Right hindlimb (tissue), 1 donor: ENCODE measurements at places on chromosomes 16 and 17.

GRCh38 chr17:65294181-65294719 lies 157.1 kb downstream of the RGS9 start:
- DNase-seq = peak; percentile 61

- no peak for DNase-seq
Measured at GRCh38 chr16:57223057-57223456, 22.0 kb upstream of the ARL2BP start.

GRCh38 chr16:6957681-6958080 lies 375.0 kb upstream of the RBFOX1 start:
- DNase-seq = no peak

- no peak for DNase-seq
Measured at GRCh38 chr17:66654764-66655163, 180.2 kb upstream of the CACNG5 start.

- peak; percentile 41 for DNase-seq
Measured at GRCh38 chr16:68202091-68202519, 33.8 kb downstream of the ESRP2 start.

DNA sequence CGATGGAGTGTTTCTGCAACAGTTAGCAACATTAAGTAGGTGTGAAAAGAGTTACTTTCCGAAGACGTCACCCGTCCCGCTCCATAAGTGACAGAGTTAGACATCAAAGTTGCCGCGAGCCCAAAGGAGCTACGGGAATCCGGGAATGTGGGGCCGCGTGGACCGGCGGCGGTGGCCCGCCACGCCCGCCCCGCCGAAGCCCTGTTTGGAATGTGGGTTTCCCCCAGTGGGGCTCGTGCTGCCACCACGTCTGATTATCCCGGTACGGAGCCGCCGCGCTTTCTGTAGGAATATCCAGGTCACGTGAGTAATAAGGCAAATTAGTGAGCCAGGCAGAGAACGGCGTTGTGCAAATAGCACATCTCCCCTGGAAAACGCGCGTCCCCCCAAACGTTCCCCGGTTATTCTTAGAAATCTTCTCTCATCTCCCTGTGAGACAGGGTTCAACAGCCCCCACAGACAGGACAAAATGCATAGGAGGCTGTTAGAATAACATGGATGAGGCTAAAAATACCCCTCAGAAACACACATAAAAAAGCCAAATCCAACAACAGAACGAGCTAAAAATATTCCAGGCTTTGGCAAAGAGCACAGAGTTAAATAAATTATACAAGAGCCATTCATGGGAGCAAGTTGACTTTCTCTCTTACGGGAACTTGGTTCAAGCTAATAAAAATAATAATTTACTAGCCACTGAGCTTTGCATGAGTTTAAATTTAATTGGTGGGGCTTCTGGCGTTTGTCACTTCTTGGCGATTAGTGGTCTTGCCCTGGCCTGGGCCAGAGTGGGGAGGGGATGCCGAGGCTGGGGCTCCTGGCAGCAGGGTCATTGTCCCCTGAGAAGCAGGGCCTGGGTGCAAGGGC lies 8.6 kb downstream of the BAHCC1 start:
- DNase-seq = peak; percentile 70

GRCh38 chr17:67378454-67379250 lies 1.6 kb downstream of the PITPNC1 start:
- DNase-seq = peak; percentile 86

- peak; percentile 50 for DNase-seq
Measured at GRCh38 chr16:75764154-75764768, 38.0 kb upstream of the CPHXL start.

DNA sequence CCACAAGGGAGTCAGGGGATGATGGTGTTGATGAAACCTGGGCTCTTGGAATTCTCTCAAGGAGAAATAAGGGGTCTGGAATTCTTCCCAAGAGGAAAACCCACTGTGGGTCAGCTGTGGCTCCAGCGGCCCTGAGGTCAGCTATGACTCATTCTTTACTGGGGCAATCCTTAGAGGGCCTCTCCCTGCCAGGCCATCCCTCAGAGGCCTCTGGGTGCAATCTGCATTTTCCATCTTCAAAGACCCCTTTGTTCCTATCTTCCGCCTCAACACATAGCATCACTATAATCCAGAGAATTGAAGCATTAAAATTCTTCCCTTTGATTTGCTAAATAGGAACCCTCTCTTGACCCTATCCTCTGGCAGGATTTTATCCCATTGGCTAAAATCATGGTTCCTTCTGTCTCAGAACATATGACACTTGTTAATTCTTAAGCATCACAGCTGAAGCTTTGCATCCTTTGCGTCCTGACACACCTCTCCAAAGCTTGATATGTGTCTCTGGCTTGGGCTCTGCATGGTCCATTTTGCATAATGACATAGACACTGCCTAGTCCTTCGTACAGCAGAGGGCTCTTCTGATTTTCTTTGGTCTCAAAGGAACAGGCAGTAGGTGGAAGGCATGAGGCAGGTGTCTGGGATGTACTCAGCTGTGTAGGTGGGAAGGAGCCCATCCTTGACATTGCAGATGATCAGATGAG lies 4.4 kb upstream of the KRT37 start:
- DNase-seq = no peak

GRCh38 chr17:56708220-56708558 lies 114.7 kb downstream of the NOG start:
- no peak for DNase-seq

- DNase-seq = no peak
Measured at GRCh38 chr17:36913132-36913531, 24.1 kb upstream of the LHX1 start.

- no peak for DNase-seq
Measured at GRCh38 chr17:28796062-28796461, 46.5 kb downstream of the FAM222B start.

DNA sequence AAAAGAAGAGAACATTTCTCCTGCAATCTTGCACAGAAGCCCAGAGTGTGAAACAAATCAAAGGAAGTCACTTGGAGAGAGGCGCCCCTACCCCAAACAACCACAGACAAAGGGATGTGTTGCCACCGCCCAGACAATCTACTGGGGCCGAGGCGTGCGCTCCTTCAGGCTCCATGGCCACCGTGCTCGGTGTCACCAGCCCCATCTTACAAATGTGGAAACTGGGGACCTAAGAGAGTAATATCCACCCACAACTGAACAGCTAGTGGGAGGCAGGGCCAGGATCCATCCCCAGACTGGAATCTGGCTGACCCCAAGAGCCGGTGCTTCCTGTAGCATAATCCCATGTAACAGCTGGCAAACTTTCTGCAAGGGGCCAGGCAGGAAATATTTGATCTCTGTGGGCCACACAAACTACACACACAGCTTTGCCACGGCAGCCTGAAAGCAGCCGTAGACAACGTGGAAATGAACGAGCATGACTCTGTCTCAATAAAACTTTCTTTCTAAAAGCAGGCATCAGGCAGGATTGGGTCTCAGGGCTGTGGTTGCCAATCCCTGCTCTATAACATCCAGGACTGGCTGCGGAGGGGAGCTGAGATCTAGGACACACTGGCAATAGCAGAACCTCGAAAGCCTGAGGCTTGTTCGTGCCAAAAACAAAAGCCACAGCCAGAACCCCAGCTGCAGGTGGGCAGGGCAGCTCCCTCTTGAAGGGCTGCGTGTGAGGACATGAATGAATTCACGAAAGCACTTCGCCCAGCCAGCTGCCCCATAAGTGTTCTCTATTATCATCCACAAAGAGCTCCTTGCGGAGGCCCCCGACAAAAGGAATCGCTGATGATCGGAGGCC lies 26.6 kb upstream of the GINS2 start:
- DNase-seq = peak; percentile 85

DNA sequence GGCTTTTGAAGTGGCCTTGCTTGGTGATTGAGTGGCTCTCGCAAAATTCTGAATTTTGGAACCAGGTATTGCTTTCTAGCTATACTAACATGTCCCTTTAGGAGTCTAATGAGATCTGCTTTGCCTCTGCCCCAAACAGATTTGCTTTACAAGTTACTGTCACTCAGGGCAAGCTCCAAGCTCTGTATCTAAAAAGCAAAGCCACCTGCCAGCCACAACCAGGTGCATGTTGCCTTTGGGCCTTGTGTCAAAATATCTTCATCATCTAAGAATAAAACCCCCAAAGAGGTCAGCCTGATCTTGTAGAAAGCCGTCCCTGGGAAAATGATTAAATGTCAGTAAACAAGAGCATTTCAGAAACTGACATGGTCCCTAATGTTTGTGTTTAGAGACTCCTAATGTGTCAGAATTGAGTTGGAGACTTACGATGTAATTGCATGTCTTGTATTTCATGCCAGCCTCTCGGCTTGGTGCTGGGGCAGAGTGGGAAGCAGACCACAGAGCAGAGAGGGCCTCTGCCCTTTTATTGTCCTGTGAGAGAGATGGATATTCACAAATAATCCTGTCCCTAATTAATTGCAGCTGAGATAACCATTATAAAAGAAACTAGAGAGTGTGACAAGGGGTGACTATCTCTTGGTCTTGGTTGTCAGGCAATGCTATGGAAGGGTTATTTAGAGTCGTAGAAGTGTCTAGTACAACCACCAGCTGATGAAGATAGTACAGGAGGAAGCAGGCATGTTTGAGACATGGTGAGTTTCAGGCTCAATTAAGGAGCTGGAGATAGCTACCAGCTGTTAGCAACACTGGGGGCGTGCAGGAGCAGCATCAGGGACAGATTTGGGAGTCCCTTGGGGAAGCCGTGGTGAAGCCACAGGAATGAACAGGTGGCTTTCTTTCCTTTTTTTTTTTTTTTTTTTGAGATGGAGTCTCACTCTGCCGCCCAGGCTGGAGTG lies 90.7 kb downstream of the PITPNC1 start:
- no peak for DNase-seq

DNA sequence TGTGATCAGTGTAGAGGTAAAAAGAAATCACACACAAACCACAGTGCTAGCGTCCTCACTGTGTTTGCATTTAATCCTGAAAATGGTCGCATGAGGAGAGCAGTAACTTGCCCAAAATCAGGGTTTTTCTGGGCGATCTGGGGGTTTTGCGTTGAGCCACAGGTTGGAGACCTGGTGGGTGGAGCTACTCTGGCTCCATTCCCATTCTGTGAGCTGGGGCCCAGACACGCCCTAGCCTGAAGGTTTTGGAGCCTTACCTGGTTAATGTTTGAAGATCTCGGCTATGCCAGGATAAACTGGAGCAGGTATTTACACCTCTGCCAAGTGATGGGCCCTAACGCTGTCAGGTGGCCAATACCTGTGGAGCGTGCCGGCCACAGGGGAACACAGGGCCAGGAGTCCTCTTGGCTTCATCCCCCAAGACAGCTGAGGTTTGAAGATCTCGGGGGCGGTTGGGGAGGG lies 48.4 kb downstream of the MPRIP start:
- DNase-seq = no peak

GRCh38 chr17:70271672-70272071 lies 102.3 kb downstream of the KCNJ2 start:
- DNase-seq = no peak

- no peak for DNase-seq
Measured at GRCh38 chr17:74712756-74713155, at the start of gene CD300LF. CD300LF (minus strand) TSS chr17:74712923; CDS start chr17:74712866, 57 bp downstream.

- peak; percentile 78 for DNase-seq
Measured at GRCh38 chr17:48997103-48997826, at the start of gene IGF2BP1. IGF2BP1 (plus strand) TSS chr17:48997385; CDS start chr17:48997746, 361 bp downstream.

DNA sequence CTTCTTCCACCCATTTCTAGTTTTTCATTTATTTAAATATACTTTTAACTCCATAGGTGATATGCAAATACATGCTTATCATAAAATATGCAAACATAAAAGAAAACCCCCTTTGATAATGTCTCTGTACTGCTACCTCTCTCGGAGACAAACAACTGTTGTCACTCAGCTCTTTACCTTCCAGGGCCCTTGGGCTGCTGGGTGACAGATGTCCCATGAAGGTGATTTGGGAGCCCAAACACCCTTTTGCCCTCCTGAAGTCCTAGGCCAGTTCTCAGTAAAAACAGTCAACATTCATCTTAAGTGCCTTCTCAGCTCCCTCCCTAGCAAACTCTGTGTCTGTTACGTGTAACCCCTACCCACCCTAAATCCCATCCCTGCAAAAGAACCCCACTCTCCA lies 37.5 kb downstream of the CHD9 start:
- no peak for DNase-seq

GRCh38 chr16:63981639-63982038 lies 1140.2 kb downstream of the CDH11 start:
- DNase-seq = no peak

DNA sequence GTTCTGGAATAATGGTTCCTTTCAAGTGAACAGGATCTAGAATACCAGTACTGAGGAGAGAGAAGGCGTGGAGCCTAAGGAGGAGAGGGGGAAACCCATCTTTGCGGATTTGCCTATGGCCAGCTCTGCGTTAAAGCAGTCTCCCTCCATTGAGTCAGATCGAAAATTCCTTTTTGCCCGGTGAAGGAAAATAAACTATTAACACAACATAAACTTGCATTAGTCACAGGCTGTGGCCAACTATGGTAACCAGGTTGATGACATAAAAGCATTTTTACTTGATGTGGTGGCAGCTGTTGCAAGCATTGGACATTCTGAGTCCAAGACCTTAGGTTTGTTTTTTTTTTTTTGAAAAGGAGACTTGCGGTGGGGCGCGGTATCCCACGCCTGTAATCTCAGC lies 8.9 kb downstream of the LDAF1 start:
- no peak for DNase-seq

GRCh38 chr17:9905902-9906301 lies 831 bp upstream of the RCVRN start:
- no peak for DNase-seq

DNA sequence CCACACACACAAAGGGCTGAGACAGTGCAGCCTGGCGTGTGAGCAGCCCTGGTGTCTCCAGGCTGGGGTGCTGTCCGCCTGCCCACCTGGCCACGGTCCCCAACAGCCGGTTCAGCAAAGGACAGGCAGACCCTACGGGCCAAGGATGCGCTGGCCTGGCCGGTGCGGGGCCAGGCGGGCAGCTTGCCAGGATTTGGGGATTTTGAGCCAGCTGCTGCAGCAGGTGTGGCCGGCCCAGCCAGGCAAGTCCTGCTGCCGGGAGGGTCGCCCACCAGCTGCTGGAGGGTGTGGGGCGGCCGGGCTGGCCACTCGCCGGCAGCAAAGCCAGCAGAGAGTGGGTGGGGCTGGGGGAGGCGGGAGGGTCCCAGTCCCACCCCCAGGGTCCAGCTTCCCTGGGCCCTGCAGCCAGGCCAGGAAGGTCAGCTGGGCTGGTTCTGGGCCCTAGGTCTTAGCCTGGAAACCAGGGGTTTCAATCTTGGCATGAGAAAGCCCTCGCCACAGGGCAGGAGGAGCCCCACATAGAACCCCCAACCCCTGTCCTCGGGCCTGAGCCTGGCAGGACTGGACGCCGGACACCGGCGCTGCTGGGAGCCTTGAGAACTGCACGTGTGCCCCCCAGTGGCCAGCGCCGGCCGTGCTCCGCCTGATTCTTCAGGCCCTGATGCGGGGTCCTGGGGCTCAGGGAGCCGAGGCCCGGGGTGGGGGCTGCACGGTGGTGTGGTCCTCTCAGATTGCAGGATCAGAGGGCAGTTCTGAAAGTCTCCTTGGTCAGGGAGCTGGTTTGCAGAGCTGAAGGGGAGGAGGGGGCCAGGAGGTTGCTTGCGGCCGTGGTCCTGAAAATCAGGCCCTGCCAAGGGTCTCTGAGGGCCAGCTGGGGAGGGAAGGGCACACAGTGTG lies 17.6 kb upstream of the SSTR5 start:
- peak; percentile 83 for DNase-seq
